Epithelial cell of alveolus of lung (primary cell): ENCODE measurements at places on chromosomes 11 and 22. TPM values are rescaled to one million over a fixed set of nuclear protein-coding genes. Genes with fewer than 3 reads are reported as not detected.

The INPP5J gene
- total RNA-seq, result 0.52 and 1.8 TPM in 2 replicates

The ANO3 gene
- 0.39 and 0.56 TPM in 2 replicates for total RNA-seq

The GALNT18 gene
- total RNA-seq, result 0.96 and 5.7 TPM in 2 replicates

The PRAME gene
- not detected in 2 replicates for total RNA-seq
